ENCODE measurements at places on chromosomes 6 and 20.

DNA sequence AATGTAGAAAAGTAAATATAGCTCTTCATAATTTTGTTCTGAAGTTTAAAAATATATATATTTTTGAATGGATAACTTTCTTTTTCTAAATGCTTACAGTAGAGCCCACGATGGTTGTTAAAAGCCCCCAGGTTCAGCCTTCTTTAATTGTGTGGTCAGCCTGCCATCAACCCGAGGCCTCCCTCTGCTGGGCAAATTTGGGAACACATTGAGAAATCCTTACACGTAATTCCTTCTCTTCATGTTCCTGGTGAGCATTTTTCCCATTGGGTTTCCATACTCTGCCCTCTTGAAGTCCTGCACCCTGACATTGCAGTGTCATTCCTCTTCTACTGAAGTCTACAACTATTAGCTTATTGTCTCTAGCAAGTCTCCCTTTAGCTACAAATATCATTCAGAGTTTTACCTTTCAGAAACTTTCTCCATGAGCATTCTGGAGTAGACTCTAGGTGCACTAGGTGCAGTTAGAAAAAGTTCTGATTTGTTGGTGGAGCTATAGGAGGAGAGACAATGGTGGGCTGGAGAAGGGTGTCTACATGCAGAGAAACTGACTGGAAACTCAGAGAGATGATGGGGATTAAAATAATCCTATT lies 40.6 kb downstream of the TRIM38 start:
- peak; percentile 46 for DNase-seq

DNA sequence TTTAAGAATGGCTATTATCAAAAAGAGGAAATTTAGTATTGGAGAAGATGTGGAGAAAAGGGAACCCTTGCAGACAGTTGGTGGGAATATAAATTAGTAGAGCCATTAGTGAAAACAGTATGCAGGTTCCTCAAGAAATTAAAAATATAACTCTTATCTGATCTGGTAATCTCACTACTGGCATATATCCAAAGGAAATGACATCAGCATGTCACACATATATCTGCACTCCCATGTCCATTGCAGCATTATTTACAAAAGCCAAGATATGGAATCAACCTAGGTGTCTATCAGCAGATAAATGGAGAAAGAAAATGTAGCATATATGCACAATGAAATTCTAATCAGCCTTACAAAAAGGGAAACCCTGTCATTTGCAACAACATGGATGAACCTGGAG lies 2.6 kb downstream of the SIRPG start:
- no peak for DNase-seq

- peak; percentile 37 for DNase-seq
Observed at GRCh38 chr6:159110013-159110412, 59.2 kb upstream of the FNDC1 start.

DNA sequence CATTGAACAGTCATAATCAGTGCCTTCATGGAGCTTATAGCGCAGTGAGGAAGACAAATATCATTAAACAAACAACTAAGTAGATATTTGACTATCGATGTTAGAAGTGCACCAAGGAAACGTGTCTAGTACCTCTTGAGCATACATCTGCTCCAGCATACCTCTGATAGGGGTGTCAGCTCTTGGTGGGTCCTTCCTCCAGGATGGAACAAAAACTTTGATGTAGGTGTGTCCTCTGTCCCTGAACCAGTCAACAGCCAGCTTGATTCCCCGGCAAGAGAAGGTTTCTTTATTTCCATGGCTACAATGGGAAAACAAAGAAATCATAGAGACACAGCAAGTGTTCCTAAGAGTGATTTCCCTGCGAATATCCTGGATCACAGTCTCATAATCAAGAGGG lies 23.1 kb downstream of the ZC3H12D start:
- DNase-seq = no peak

- DNase-seq = no peak
Observed at GRCh38 chr6:15872241-15873103, 209.6 kb upstream of the DTNBP1 start.

- DNase-seq = no peak
Observed at GRCh38 chr6:13439644-13440043, 47.8 kb downstream of the GFOD1 start.

GRCh38 chr6:11110921-11111768 lies at the start of gene ERVFRD-1:
TSS of gene ERVFRD-1 (minus strand) at chr6:11111725. CDS start at chr6:11105310, 6,415 bp downstream.
- peak; percentile 13 for DNase-seq

- peak; percentile 100 for DNase-seq
Observed at GRCh38 chr20:35615667-35616464, at the start of gene SPAG4. TSS of gene SPAG4 (plus strand) at chr20:35615829. CDS start at chr20:35616004, 175 bp downstream.

GRCh38 chr20:21395666-21396598 lies 1.4 kb downstream of the NKX2-4 start:
- peak; percentile 45 for DNase-seq

DNA sequence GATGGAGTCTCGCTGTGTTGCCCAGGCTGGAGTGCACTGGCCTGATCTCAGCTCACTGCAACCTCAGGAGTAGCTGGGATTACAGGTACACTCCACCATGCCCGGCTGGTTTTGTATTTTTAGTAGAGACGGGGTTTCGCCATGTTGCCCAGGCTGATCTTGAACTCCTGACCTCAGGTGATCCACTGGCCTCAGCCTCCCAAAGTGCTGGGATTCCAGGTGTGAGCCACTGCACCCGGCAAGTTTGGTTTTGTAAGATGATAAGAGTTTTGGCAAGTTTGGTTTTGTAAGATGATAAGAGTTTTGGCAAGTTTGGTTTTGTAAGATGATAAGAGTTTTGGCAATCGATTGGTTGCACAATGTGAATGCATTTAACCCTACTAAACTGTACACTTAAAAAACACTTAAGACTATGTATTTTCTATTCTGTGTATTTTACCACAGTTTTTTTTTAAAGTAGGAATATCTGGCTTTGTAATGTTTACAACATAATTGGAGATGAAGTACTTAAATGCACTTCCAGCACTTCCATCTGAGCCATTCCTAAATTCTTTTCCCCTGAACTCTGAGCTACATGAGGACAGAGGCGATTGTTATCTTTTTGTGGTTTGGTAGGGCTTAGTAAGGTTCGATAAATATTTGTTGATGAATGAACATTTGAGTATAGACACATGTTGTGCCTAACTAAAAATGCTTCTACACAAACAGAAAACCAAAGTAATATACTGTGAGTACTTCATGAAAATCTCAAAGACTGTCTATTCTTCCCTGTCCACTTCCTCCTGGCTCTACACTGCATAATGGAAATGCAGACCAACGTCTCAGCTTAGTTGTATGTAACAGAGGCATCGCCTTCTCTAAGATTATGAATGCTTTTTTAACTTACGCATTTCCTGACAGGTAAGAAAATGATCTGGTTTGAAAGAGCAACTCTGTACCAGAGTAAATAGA lies 18.8 kb downstream of the SAMHD1 start:
- DNase-seq = no peak

- no peak for DNase-seq
Observed at GRCh38 chr6:52523378-52524142, 53.3 kb downstream of the TRAM2 start.

- no peak for DNase-seq
Observed at GRCh38 chr20:46550461-46550860, at the start of gene OCSTAMP. TSS of gene OCSTAMP (minus strand) at chr20:46550654. CDS start at chr20:46550560, 94 bp downstream.

DNA sequence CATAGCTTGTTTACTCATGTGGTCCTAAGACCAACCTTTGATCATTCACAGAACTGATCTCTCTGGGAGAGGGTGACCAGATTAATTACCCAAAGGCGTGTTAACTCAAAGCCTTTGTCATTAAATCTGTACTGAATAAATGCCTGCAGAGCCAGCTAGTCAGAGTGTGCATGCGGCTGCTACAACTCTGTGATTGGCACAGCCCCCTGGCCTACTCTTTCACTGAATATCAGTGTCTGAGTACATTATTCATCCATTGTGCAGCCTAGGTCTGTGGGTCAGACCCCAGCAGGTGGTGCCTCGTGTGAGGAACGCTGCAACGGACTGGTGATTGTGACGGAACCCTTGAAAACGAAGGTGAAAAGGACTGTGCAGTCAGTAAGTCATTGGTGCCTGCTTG lies 663.6 kb downstream of the PHF3 start:
- no peak for DNase-seq

DNA sequence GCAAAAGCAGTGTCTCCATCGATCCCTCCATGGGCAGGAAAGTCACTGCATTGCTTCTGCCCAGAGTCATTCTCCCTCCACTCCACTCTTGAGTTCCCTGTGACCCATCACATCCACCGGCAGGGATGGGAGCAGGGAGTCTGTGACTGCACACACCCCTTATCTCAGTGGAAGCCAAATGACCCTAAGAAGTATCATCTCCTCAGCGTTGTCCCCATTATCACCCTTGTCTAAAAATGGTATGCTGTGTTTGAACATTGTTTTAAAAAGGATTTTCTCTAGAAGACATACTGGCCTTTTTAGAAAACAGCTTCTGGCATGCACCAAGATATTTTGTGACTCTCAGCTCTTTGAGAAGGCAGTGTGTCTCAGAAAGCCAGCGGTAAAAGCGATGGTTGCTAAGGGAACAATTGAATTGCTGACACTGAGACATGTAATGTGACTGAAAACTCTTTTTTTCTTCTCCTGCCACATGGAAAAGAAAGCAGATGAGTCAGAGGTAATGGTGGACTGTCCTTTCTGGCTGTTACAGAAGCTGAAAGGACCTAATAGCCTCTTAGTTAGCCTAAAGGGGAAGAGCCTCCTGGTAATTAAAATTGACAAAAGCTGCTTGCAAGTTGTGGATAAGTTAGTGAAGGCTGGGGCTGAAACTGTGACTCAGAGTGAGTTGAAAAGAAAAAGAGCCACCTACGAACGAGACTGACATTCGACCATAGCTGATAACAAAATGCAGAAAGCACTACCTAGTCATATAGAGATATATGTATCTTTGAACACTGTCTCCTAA lies 120.5 kb downstream of the MAP3K7 start:
- peak; percentile 42 for DNase-seq

- DNase-seq = no peak
Observed at GRCh38 chr20:54494303-54495006, 19.1 kb downstream of the DOK5 start.

GRCh38 chr6:32963866-32964265 lies 4.5 kb upstream of the BRD2 start:
- no peak for DNase-seq
